ENCODE measurements at places on chromosomes 5 and 9. TPM values are rescaled to one million over a fixed set of nuclear protein-coding genes. Genes with fewer than 3 reads are reported as not detected.

The NUTM2G gene
- total RNA-seq, result not detected

The SLC6A7 gene
- 58.1 TPM for total RNA-seq

The PLPP1 gene
- 57.5 TPM for total RNA-seq

The C1QTNF2 gene
- 1.1 TPM for total RNA-seq

The STK32A gene
- 8.8 TPM for total RNA-seq

The CDH10 gene
- 57.4 TPM for total RNA-seq

The SLCO6A1 gene
- not detected for total RNA-seq

The APBA1 gene
- total RNA-seq, result 86.7 TPM

The CAMK4 gene
- total RNA-seq, result 74.4 TPM

All from dorsolateral prefrontal cortex (tissue), 122 donors.